ENCODE measurements at places on chromosomes 1 and 21.
A peak's percentile ranks its signal among the peaks of the same experiment; 100 is the strongest.

GRCh38 chr1:147626291-147626690, 44.0 kb downstream of the ACP6 start:
- DNase-seq, result no peak

DNA sequence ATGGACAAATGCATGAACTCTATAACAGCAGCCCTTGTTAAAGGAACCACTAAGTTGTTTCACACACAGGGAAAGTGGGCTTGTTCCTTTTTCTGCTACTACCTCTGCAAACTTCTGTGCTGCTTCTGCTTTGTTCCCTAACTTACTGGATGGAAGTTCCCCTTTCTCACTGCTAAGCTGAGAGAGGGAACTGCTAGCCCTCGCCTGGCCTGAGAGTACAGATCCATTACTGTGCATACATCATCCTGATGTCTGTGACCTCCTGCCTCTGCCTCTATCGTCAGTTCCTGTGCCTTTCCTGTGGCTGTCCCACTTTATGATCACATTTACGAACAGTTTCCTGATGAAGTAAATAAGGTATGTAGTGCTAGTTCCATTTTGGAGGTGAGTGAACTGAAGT, 3.5 kb downstream of the GNAT2 start:
- peak; percentile 72 for DNase-seq

DNA sequence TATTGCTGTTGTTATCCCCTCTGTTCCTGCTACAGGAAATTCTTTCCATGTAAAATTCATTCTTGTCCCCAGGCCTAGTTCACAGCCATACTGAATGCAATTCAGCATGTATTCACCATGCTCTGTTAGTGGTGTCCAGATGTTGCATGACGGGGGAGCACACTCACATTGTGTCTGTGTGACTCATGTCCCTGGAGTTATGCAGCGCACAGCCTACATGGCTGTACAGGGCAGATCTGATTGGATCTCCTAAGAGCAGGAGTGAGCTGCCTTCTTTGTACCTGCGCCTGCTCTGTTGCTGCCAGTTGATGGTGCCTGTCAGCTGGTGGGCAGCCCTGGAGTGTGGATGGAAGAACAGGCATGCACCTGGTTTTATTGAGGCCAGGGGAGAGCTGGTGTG, 17.6 kb downstream of the HTR6 start:
- DNase-seq, result no peak

DNA sequence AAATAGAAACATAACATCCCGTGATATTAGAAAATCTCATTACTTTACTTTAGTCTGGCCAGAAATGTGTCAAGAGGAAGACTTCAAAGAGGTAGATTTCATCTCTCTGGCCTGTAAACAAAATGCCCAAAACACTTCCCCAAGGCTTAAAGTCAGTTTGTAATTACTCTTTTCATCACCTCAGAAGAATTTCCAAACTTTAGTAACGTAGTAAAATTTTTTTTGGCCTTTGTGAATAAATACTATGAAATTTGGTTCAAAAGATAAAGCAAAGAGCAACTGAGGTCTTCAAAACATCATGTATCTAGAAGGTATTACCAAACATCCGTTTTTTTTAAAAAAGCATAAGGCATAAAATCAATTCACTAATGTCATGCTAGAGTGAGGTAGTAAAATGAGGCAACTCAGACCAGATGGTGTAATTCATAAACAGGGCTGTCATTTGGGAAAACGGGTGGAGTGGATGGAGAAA, 51.4 kb downstream of the LEPR start:
- DNase-seq, result no peak

DNA sequence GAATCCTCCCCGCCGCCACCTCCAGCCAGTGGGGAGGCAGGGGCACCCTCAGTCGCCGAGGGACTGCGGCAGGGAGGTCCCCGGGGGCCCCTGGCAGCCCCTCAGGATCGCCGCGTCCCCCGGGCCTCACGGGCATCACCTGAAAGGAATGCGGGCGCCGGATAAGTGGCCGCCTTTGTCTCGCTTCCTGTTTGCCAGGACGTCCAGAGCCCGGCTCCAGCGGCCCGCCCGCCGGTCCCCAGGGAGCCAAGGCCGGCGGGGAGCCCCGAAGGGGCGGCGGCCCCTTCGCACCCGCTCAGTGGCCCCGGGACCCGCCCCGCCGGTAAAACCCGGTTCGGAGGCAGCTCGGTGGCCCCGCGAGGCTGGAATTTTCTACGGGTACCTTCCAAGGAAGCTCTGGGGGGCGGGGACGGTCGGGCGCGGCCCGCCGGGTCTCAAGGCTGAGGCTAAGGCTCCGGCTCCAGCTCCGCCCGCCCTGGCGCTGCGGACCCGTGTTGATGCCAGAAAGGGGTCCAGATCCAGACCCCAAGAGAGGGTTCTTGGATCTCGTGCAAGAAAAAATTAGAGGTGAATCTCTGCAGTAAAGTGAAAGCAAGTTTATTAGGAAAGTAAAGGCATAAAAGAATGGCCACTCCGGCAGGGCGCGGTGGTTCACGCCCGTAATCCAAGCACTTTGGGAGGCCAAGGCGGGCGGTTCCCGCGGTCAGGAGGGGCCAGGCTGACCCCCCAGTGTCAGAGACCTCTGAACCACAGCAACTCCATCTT, 12.6 kb downstream of the TINAGL1 start:
- DNase-seq, result no peak

Measured in CD4-positive, alpha-beta T cell treated with Interleukin-1 beta for 1 hour (primary cell).